ENCODE measurements at places on chromosomes 12 and 14.

GRCh38 chr12:109387425-109388166 is 39.9 kb downstream of the MYO1H start:
- DNase-seq, result peak; percentile 60

GRCh38 chr12:14769466-14769968 is 33.8 kb downstream of the WBP11 start:
- DNase-seq, result no peak

DNA sequence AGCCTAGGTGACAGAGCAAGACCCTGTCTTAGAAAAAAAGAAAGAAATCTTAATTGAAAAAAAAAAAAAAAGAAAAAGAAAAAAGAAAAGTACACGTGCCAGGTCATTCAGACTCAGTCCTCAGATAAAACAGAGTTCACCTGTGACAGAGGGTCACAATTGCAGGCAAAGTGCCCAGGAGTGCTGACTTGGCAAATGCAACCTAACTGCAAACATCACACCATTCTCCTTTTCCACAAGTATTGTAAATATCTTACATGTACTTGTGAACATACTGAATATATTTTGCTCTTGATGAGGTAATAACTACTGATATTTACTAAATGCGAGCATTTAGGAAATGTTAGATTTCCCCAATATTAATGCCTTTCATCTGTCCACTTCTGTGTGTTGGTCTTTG is 9.0 kb upstream of the COL2A1 start:
- no peak for DNase-seq

GRCh38 chr12:85796001-85796400 is 40.2 kb downstream of the RASSF9 start:
- no peak for DNase-seq

GRCh38 chr14:80536456-80536855 is 325.2 kb upstream of the DIO2 start:
- no peak for DNase-seq

DNA sequence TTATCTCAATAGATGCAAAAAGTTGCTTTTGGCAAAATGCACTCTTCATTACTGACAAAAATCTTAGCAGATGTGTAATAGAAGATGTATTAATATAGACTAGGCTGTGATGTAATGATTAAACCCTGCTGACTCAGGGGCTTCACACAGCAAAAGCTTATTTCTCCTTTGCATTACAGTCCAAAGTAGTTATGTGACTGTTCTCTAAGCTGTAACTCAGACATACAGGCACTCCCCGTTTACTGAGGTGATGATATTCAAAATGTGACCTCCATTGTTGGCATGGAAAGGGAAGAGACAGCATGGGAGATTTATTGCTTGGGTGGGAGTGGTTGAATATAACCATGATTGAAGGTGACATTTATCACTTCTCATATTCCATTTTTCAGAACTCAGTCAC is 331.5 kb downstream of the SNAPC1 start:
- DNase-seq, result no peak

DNA sequence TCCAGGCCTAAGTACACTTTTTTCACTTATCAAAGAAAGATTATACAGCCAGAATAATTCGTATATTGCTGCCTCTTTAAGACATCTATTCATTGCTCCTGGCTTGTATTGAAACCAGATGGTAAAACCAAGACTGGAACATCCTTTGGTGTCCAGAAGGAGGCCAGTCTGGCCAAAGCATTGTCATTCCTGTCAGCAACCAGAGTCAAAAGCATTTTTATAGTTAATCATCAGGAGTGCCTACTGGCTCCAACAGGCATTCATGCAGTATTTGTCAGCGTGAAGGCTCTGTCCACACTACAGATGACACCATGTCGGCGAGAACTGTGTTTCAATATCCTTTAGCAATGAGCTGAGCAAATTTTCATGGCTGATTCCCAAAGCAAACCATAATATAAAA is 118.0 kb upstream of the G2E3 start:
- no peak for DNase-seq

DNA sequence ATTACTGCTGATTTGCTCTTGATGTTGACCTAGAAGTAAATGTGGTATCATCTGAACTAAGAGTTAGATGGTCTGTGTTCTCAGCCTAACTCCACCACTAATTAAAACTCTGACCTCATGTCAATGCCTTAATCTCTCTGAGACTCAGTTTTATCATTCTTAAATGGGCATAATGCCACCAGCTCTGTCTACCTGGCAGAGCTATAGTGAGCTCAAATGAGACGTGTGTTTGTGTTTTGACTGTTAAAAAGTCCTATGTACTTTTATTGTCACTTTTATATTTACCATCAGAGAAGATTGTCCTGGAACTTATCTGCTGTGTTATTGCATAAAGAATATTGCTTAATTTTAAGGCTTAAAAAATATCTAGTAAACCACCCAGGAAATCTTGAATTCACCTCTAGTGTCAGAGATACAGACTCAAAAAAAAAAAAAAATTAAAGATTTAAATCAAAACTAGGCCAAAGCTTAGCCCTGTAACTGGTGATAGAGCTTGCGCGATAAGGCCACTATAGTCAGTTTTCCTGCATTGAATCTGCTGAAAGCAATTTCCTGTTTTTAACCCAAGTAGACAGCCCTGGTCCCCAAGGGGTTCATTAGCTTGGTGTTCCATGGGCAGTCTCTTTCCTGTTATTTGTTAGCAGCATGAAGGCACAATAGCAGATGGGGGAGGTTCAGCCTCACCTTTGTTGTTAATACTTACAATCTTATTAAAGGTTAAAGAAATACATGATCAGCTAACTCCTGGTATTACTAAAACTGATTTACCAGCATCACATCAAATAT is 261.8 kb downstream of the ATP23 start:
- no peak for DNase-seq

DNA sequence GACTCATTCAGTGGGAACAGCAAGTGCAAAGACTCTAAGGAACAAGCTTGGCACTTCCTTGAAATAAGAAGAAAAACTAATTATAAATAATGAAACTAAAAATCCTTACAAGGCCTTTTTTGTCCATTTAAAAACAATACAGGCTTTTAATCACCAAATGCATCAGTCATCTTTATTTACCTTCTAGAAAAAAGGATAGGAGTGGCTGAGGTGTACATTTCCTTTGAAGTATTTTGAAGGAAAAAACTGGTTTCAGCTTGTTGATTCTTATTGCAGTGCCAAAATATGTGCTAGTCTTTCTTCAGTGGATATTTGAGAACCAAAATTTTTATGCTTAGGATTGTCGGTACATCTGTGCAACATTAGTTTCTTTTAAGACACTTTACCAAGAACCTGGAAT is 29.8 kb downstream of the MED21 start:
- no peak for DNase-seq

GRCh38 chr14:65478596-65478995 is 66.1 kb downstream of the FUT8 start:
- DNase-seq, result no peak

DNA sequence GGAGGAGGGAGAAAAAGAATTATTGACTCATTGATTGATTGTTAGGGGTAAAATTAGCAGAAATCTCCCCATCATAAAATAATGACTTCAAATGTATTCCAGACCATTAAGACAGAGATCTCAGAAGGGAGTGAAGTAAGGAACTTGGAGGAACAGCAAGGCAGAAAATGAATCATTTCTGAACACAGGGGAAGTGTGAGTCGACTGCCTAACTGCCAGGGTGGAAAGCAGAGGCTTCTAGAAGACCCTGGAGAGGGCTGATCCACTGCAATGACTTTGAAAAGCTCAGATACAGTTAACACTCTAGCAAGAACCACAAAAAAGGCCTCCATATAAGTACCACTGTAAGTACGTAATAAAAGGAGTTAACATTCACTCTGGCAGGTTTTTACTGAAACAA is 9.7 kb downstream of the GLTP start:
- DNase-seq, result no peak

- no peak for DNase-seq
These were observed 66.7 kb upstream of the STXBP6 start for GRCh38 chr14:25116607-25117006.

DNA sequence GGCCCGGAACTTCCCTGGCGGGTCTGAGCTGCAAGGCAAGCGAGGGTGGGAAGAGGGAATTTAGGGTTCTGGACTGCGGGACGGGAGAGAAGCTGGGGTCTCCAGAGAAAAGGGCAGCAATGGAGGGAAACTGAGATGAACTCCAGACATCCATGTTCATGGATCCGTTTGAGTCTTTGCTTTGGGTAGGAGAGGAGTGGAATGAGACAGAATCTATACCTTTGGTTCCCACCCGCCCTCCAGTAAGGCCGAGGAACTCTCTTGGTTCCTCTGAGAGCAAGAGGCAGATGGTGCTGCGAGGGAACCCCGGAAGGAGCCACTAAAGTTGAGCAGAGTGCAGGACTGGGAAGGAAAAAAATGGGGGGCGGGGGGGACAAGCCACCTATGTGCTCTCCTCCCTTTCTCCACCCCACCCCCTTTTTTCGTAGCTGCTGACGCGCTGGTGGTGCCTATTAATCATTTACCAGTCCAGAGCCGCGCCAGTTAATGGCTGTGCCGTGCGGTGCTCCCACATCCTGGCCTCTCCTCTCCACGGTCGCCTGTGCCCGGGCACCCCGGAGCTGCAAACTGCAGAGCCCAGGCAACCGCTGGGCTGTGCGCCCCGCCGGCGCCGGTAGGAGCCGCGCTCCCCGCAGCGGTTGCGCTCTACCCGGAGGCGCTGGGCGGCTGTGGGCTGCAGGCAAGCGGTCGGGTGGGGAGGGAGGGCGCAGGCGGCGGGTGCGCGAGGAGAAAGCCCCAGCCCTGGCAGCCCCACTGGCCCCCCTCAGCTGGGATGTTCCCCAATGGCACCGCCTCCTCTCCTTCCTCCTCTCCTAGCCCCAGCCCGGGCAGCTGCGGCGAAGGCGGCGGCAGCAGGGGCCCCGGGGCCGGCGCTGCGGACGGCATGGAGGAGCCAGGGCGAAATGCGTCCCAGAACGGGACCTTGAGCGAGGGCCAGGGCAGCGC is 1.2 kb downstream of the SSTR1 start:
- DNase-seq, result no peak

- no peak for DNase-seq
These were observed 196.4 kb upstream of the PRICKLE1 start for GRCh38 chr12:42785944-42786343.

DNA sequence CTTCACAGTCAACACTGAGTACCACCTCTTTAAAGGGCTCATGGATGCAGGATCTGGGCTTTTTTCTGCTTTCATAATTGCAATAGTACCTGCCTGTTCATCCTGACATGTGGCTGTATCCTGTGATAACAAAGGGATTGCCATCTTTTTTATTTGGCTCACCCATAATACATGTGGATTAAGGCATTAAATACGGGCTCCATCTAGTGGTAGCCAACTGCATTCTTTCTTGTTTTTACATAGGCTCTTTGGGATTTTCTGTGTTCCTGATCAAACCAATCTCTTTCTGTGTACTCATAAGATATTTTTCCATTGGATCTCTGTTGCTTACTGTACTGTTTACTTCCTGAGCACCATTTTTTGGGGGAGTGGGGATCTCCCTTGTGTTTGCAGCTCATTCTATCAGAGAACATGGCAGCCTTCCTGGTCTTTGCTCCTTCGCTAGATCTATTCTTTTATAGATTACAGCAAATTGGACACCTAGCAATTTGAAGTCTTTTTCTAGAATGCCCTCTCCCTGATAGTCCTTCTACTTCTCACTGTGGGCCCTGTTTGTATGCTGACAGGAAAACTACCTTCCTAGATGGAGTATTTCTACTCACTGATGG is 723.4 kb upstream of the MDGA2 start:
- DNase-seq, result peak; percentile 43

DNA sequence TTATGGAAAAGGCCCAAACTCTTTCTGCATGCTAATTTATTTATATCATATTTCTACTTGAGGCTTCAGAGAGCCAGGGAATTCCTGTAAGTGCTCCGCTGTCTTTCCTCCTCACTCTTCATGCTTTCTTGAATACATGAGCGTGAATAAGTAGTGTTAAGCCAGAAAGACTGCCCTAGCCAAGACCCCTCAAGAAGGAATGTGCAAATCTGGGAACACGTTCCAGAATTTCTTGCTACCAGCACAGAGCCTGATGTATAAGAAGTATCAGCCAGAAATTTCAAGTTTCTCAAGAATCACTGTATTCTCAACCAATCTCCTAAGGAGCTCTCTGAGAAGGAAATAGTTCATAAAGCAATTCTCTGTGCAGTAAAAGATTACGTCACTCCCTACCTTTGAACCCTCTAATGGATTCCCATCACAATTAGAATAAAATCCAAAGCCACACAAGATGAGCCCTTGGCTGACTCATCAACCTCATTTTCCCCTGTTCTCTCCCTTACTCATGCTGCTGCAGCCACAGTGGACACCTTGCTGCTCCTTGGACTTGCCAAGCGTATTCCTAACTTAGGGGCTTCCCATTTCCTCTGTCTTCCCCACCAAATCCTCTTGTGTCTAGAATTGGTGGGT is 6.9 kb upstream of the TSPAN8 start:
- DNase-seq, result no peak

DNA sequence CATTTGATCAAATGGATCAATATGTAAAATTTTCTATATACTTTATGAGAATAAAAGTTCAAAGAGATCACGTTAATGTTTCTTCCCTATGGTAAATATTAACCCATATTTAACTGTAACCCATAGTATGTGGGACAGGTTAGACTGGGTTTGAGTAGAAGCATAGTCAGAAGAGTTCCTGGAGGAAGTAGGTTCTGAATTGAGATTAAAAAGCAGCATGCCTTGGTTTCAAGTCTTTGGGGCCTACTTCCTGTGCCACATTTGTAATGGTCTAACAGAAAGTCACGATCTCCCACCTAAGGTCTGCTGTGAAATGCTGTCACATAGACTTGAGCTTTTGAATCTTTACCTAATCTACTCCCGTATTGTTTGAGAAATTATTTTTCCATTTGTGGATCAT is 63.8 kb downstream of the FIGNL2 start:
- DNase-seq, result no peak

GRCh38 chr12:96255077-96255476 is 60.9 kb downstream of the ELK3 start:
- DNase-seq, result no peak

- DNase-seq, result no peak
These were observed 65.1 kb downstream of the SINHCAF start for GRCh38 chr12:31260840-31261239.

DNA sequence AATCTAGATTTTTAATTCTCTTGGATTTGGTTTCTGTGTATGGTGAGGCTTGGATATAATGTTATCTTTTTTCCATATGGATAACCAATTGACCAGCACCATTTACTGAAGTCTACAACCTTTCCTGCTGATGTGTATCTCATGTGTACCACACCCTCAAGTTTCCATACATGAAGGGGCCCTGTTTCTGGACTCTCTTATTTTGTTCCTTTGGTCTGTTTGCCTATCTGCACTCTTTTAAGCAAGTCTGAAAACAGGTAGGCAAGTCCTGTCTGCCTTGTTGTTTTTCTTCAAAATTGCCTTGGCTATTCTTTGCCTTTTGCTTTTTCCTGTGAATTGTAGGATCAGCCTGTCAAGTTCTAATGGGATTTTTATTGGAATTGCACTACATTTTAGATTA is 44.6 kb downstream of the MAX start:
- DNase-seq, result no peak
